Activated T-helper 1 cell treated with anti-CD3 and anti-CD28 coated beads, Interleukin-12 subunit alpha, Interleukin-12 subunit beta, Interleukin-2, Interleukin-4 antibody, amounts not matched to agents 30 ng/mL and 10 ng/mL and 1 ng/mL, durations not matched to agents 14 hours and 24 hours and 36 hours (primary cell): ENCODE measurements at places on chromosomes 5 and 9. TPM values are rescaled to one million over a fixed set of nuclear protein-coding genes. Genes with fewer than 3 reads are reported as not detected.

S1PR3 gene
- total RNA-seq = 3.0 and 3.3 TPM in 2 replicates

PCDHB3 gene
- not detected in 2 replicates for total RNA-seq

PCDHGA3 gene
- total RNA-seq = 0.10 TPM in 1 of 2 replicates, not detected in the other

ENHO gene
- total RNA-seq = not detected in 2 replicates

FBLL1 gene
- 0.13 TPM in 1 of 2 replicates, not detected in the other for total RNA-seq

FGD3 gene
- total RNA-seq = 43.9 and 44.0 TPM in 2 replicates

DNA sequence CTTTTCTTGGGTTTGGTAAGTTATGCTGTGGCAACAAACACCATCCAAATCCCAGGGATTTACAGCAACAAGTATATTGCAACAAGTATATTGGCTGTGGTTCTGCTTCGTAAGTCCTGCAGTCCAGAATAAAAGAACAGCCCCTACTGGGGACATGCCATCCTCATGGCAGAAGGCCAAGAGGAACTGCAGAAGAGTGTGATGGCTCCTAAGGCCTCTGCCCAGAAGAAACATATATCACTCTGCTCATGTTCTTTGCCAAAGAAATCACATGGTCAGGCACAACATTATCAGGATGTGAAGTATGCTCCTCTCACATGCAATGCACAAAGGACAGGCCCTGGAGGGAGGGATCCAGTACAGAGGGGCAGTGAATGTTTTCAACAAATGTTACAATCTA is 159.6 kb upstream of the TAS2R1 start:
- no peaks in the 10 kb centered on the region for H3K4me1 ChIP-seq
- H3K36me3 ChIP-seq = no peaks in the 10 kb centered on the region
- no peak for DNase-seq
- no peak overlapping the region for H3K27ac ChIP-seq
- no peaks in the 10 kb centered on the region for H3K27me3 ChIP-seq

- H3K27me3 ChIP-seq = no peaks in the 10 kb centered on the region
- H3K36me3 ChIP-seq = peaks cover 60% of the 10 kb centered on the region
- DNase-seq = no peak
Observed at GRCh38 chr5:80744149-80744548, 89.4 kb upstream of the DHFR start.

DNA sequence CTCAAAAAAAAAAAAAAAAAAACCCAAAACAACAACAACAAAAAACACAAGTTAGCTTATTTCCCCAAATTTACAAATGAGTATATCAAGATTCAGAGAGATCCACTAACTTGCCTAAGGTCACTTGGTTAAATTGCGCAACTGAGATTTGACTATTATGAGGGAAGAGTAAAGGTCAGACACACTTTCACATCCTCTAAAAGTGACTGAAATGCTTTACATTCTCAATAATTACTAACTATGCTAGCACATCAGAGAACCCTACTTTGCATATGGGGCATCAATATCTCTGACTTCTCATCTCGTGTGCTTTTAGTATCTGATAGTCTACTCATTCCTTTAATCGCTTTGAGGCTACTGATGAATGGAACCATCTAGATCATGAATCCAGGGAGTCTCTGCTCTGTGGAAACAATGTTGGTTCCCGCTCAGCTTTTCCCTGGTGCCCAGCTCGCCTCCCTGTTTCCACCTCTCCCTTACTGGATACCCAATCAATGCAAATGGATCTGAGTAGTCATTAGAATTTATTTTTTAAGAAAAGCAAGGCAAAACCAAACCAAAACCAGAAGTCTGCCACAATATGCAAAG is 182.1 kb upstream of the TRIM32 start:
- no peaks in the 10 kb centered on the region for H3K36me3 ChIP-seq
- H3K27me3 ChIP-seq = no peaks in the 10 kb centered on the region
- no peaks in the 10 kb centered on the region for H3K4me1 ChIP-seq
- H3K27ac ChIP-seq = no peak overlapping the region
- no peak overlapping the region for H3K4me3 ChIP-seq
- no peak for DNase-seq

- H3K27me3 ChIP-seq = peaks cover 18% of the 10 kb centered on the region
- DNase-seq = peak; percentile 53
- no peaks in the 10 kb centered on the region for H3K36me3 ChIP-seq
- H3K27ac ChIP-seq = no peak overlapping the region
Observed at GRCh38 chr9:91775011-91775707, 174.9 kb downstream of the ROR2 start.

- no peaks in the 10 kb centered on the region for H3K36me3 ChIP-seq
- H3K4me3 ChIP-seq = no peak overlapping the region
- H3K27me3 ChIP-seq = peaks cover 12% of the 10 kb centered on the region
Observed at GRCh38 chr5:149719666-149720065, 10.4 kb upstream of the PPARGC1B start.

GRCh38 chr5:113035096-113035495 is 58.5 kb downstream of the DCP2 start:
- H3K4me3 ChIP-seq = no peak overlapping the region
- H3K4me1 ChIP-seq = no peaks in the 10 kb centered on the region
- no peak for DNase-seq
- H3K27ac ChIP-seq = no peak overlapping the region
- H3K36me3 ChIP-seq = no peaks in the 10 kb centered on the region

DNA sequence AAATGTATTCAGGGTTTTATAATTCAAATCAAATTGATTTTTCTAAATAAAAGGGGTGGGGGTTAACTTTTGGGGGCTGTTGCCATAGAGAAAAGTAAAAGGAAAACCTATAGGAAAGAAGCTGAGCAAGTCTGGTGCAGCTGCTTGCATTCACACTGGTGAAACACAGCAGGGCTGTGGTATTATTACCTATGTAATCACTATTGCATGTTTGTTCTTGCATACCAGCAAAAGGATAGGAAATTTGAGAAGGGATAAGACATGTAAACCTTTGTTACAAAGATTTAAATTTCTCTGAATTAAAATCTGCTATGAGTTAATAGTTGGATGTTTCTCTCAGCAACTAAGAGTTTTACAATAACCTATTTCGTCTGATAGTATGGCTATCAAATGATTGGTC is 346.7 kb downstream of the EFNA5 start:
- no peak overlapping the region for H3K4me3 ChIP-seq
- DNase-seq = no peak
- no peaks in the 10 kb centered on the region for H3K27me3 ChIP-seq
- no peak overlapping the region for H3K27ac ChIP-seq
- H3K4me1 ChIP-seq = no peaks in the 10 kb centered on the region
- no peaks in the 10 kb centered on the region for H3K36me3 ChIP-seq

- no peaks in the 10 kb centered on the region for H3K36me3 ChIP-seq
- no peak for DNase-seq
- no peaks in the 10 kb centered on the region for H3K27me3 ChIP-seq
- no peak overlapping the region for H3K27ac ChIP-seq
- no peak overlapping the region for H3K4me3 ChIP-seq
Observed at GRCh38 chr9:105994970-105995369, 300.6 kb downstream of the TMEM38B start.

DNA sequence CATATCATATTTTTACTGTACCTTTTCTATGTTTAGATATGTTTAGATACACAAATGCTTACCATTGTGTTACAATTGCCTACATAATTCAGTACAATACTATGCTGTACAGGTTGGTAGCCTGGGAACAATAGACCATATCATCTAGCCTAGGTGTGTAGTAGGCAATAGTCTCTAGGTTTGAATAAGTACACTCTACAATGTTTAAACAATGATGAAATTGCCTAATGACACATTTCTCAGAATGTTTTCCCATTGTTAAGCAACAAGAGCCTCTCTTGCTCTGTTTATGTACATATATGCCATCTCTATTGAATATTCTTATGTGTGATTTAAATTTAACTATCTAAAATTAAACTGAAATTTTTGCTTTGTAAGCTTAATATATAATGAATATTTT is 209.6 kb upstream of the ST8SIA4 start:
- H3K27me3 ChIP-seq = no peaks in the 10 kb centered on the region
- no peaks in the 10 kb centered on the region for H3K36me3 ChIP-seq
- no peaks in the 10 kb centered on the region for H3K4me1 ChIP-seq
- no peak overlapping the region for H3K4me3 ChIP-seq
- no peak for DNase-seq

DNA sequence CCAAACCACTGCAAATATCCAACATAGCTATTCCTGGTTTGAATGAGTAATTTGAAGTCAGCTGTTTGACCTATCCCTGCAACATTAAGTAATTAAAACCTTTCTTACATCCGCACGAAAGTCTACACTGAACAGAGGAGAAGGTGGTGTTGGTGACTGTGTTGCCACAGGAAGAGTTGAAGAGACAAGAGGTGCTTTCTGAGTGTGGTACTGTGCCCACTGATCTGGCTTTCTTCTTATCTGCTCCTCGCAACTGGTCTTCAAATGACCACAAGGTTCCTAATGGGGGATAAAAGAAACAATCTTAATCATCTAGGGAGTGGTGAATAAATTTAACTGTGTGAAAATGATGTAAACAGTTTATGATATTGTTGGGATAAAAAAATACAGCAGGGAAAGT is 29.4 kb upstream of the PDCL start:
- H3K36me3 ChIP-seq = peaks cover 49% of the 10 kb centered on the region
- no peak for DNase-seq
- no peaks in the 10 kb centered on the region for H3K4me1 ChIP-seq
- H3K27me3 ChIP-seq = no peaks in the 10 kb centered on the region

DNA sequence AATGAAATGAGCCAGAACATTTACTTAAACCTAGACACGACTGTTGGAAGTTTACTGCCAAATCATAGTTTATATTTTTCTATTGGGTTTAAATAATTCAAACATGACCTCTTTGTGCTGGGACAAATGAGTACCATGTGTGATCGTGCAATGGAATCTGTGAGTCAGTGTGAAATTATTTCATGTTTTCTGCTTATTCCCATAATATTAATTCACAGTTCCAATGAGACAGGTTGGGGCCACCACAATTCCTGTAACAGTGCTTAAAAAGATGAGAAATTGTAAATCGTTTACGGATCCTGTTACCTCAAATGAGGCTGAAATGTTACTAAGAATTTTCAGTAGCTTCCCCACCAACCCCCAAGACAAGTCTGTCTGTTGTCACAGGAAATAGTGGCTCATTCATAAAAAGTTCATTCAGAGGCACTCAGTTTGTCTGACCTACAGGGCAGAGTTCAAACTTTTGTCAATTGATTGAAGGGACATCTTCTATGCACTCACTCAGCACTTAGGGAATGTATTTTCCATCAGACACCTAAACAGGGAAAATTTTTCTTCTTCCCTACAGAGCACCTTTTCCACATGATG is 563.9 kb upstream of the ADAMTS16 start:
- no peaks in the 10 kb centered on the region for H3K36me3 ChIP-seq
- H3K4me1 ChIP-seq = no peaks in the 10 kb centered on the region
- no peak overlapping the region for H3K4me3 ChIP-seq
- no peak overlapping the region for H3K27ac ChIP-seq
- no peaks in the 10 kb centered on the region for H3K27me3 ChIP-seq
- DNase-seq = no peak

DNA sequence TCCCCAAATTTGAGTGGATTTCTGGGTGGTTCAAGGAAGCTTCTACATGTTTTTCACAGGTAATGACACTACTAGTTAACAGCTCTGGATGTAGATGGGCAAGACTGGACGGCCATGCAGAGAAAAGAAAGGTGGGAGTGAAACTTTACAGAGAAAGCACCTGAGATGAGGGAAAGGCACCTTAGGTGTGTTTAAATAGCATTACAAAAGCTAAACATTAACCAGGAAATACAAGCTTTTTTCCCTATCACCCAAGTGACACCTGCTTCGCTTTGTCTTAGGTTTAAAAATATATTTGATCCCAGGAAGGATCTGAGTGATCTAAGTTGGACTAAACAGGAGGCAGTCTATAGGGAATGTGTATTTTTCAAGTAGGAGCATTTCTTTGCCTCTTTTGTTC is 8.3 kb downstream of the C9orf152 start:
- H3K27me3 ChIP-seq = peaks cover 16% of the 10 kb centered on the region
- no peaks in the 10 kb centered on the region for H3K36me3 ChIP-seq
- no peaks in the 10 kb centered on the region for H3K4me1 ChIP-seq
- no peak for DNase-seq

DNA sequence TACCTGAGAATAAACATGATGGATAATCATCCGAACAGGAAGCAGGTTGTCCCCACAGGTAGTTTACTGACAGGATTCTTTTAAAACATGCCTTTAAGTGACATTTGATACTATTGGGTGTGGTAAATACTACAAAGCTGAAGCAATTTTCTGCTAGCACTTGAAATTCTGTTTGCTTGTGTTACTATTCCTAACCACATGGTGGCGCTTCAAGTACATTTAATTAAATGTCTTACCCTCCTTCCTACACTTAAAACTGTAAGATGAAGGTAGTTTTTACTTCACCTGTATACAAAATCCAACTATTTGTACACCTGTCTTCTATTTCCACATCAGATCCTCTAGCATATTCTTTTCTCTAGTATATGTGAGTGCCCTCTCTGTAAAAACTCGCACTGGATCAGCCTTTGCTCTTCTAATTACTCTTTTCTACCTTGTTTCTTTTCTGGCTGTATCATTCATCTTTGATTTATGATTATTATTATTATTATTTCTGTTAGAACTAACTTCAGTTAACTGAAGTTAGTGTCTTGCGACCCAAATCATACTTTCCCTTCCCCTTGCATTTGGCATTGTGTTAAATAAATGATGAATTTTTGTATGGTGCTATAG is 18.4 kb downstream of the SLC25A46 start:
- DNase-seq = peak; percentile 12
- peaks cover 28% of the 10 kb centered on the region for H3K36me3 ChIP-seq
- no peak overlapping the region for H3K27ac ChIP-seq
- no peaks in the 10 kb centered on the region for H3K27me3 ChIP-seq

DNA sequence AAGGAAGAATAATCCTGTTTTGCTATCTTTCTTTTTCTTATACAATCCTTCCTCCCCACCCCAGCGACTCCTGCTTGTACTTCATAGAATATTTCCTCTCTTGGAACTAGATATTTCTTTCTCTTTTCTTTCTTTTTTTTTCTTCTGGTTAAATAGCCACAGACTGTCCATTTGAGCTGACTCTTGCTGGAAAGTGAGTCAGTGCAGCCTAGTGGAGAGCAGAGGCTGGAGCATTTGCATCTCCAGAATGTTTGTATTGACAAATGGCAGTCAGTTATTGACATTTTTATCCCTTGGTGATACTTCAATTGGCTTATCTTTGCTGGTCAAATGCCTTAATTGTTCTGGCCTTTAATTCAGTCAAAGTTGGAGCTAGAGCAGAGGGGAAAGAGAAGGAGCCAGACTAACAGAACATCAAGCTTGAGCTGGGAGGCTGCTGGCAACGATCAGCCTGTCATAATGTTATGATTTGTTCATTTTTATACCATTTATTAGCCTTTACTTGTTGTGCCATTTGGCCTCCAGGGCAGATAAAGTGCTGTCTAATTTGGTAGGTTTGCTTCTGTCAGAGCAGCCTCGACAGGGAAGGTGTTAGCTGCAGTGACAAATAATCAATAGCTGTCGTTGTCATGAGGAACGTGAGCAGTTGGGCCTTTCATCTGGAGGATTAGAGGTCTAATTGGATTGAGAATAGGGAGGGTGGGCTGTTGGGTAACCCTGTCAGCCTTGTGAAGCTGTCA is 69.0 kb downstream of the INVS start:
- H3K27me3 ChIP-seq = no peaks in the 10 kb centered on the region
- peaks cover 3% of the 10 kb centered on the region for H3K36me3 ChIP-seq
- no peak overlapping the region for H3K27ac ChIP-seq
